ENCODE measurements at places on chromosomes 6 and 20.

GRCh38 chr6:158654960-158655489 is 5.2 kb downstream of the SYTL3 start:
- no peak for DNase-seq

DNA sequence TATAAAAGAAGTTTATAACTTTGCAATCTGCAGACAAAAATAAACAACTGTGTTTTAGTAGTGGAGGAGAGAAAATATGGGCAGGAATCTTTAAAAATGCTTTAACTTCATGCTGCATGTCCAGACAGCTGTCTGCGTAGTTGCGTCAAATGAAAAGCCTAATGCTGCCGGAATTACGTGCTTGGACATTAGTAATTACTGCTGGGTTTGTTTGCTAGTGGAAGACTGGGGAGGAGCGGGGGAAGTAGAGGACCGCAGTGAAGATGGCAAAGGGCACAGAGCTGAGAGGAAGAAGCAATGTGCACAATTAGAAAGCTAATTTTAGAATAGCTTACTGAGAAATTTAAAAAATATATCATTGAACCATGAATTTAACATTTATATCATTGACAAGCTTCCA is 2.4 kb downstream of the SNAP25 start:
- no peak for DNase-seq

DNA sequence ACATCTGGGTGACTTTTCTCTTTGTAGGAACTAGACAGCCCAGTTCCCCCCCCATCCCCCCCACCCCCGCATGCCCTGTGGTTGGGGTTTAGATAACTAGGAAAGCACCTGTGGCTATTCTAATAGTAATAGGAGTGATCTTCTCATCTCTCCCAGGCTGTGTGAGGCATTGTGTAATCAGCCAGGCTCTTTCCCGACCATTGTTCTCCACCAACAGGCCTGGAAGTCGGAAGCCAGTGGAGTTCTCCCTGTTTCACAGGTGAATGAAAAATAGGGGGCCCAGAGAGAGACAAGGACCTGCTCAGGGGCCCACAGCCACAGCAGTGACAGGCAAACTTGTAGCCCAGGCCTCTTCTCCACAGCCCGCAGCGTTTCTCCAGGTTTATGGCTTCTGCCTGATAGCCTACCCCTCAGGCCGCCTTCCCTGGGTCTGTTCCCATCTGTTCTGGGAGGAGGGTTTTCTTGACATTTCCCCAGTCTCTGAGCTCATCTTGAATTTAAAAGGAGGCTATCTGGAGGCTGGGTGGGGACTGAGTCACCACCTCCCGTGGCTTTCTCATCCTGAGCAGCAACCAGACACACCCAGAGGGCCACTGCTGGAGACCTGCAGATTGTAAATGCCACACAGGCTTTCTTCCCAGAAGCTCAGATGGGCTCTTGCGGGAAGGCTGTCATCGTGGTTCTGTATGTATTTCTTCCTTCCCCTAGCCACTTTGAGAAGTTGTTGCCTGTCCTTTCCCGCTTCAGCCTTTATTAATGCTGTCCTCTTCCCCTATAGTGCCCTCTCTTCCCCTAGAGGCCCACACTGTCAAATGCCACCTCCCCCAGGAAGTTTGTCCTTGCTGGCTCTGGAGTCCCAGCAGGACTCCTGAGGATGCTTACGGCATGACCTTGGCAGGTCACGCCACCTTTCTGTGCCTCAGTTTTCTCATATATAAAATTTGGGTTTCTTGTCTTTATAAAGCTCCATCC is 75.9 kb upstream of the MYL9 start:
- no peak for DNase-seq

GRCh38 chr6:117493470-117493869 is 11.0 kb downstream of the DCBLD1 start:
- no peak for DNase-seq

GRCh38 chr20:5848711-5849505 is 98.7 kb downstream of the SHLD1 start:
- DNase-seq = no peak

DNA sequence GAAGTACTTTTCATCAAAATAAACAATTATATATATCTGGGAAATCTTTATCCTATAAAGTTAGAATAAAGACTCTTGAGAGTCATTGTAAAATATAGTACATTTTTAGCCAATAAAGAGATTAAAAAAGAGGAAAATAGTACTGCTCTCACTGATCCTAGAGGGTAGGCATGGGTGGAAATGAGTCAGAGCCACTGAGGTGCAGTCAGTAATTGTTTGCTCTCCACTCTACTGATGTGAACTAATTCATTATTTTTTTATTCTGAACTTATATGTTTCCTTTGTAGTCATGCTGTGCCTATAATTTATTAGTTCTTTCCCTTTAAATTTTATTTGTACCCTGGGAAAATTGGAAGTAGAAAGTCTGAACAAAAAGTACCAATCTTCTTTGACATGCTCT is 1359.4 kb upstream of the GJE1 start:
- DNase-seq = no peak

- DNase-seq = no peak
Observed at GRCh38 chr20:41004531-41005360, 23.9 kb upstream of the TOP1 start.

DNA sequence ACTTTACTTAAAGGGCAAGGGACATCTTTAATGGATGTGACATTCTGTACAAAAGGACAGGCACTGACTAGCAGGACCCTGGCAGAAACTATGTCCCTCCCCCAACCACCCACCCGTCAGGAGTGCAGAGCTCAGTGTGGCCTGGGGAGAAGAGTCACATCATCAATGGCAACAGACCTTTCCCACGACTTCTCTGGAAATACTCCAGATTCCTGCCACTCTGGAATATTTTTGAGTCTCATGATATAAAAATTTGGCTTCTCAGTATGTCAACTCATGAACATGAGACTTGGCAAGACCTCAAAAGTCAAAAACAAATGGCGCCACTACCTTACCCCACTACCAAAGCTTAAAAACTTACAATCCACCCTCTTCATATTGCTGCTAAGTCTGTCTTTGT is 118.3 kb downstream of the SLC23A2 start:
- DNase-seq = no peak

- no peak for DNase-seq
Observed at GRCh38 chr6:166167801-166168615, at the start of gene TBXT. TSS of gene TBXT (minus strand) at chr6:166167851. CDS start at chr6:166167591, 260 bp downstream.

DNA sequence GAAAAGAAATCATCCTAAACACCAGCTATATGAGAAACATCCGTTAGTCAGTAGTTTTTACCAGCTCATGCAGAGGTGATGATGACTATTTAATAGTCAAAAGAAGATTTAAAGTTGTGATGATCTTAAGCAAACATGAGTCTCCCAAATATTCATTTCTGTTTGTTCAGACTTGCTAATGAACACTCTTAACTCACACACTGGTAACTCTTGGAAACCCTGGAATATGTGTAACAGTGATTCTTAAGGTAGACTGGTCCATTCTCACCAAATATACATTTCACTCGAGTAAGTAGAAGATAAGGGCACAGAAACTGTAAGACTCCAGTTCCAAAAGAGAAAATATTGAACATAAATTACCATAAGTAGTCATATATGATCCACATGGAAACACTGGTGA is 29.1 kb downstream of the RSPO3 start:
- no peak for DNase-seq

DNA sequence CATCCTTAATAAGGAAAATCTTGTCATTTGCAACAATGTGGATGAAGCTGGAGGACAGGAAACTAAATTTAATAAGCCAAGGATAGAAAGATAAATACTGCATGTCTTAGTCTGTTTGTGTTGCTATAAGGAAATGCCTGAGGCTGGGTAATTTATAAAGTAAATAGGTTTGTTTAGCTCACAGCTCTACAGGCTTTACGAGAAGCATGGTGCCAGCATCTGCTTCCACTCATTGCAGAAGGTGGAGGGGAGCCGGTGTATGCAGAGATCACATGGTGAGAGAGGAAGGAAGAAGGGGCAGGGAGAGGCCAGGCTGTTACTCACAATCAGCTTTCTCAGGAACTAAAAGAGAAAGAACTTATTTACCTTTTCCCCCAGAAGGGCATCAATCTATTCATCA is 118.9 kb upstream of the SMLR1 start:
- DNase-seq = no peak

- no peak for DNase-seq
Observed at GRCh38 chr6:92589996-92590395, 829.4 kb downstream of the EPHA7 start.

DNA sequence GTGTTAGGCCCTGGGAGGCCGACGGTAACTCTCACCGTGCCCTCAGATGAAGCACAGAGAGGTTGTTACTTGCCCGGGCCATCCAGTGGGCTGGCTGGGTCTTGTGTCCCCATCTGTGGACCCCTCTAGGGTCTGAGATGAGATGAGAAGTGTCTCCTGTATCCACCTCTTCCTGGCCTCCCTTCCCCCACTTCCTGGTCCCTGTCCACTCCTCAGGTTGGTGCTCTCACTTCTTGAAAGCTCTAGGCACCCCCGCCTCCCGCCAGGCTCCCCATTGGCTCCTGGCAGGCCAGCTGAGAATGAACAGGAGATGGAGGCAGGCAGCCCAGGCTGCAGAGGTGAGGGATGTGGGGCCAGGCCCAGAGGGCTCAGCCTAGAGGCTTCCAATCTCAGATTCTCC is 1.5 kb downstream of the MMP24OS start:
- no peak for DNase-seq

DNA sequence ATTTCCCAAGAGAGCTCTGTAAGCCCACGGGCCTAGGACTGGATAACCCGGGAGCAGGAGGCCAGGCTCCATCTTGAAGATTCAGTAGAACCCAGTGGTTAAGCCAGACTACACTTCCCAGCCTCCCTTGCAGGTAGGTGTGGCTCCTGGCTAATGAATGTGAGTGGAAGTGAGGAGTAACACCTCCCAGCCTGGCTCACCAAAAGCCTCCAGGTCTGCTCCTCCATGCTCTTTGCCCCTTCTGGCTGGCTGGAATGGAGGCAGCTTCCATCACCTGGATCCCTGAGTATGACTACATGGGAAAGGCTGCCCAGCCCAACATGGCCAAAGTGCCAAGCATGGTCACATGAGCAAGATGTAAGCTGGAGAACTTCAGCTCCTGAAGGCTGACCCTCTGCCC is 9.7 kb downstream of the LRRN4 start:
- DNase-seq = no peak

DNA sequence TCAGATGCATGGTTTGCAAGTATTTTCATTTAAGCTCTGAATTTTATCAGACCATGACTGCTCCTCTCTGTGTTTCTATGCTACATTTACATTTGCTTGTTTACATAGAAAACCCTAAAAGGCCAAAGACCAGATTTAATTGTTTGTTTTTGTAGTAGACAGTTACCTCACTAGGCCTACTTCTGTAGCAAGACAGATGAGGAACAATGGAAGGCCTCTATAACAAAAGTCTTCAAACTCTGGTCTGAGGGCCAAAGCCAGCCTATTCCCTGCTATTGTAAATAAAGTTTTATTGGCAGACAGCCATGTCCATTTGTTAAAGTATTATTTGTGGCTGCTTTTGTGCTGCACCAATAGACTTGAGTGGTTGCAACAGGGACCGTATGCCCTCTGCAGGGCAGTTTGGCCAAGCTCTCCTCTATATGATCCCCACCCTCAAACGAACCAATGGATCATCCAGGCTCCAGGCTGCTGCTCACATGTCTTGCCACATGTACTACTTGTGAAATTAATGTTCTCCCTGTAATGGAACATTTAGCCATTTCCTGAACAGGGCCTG is 182.0 kb downstream of the DOK5 start:
- DNase-seq = no peak

GRCh38 chr20:19838468-19838867 is 80.4 kb downstream of the RIN2 start:
- no peak for DNase-seq

DNA sequence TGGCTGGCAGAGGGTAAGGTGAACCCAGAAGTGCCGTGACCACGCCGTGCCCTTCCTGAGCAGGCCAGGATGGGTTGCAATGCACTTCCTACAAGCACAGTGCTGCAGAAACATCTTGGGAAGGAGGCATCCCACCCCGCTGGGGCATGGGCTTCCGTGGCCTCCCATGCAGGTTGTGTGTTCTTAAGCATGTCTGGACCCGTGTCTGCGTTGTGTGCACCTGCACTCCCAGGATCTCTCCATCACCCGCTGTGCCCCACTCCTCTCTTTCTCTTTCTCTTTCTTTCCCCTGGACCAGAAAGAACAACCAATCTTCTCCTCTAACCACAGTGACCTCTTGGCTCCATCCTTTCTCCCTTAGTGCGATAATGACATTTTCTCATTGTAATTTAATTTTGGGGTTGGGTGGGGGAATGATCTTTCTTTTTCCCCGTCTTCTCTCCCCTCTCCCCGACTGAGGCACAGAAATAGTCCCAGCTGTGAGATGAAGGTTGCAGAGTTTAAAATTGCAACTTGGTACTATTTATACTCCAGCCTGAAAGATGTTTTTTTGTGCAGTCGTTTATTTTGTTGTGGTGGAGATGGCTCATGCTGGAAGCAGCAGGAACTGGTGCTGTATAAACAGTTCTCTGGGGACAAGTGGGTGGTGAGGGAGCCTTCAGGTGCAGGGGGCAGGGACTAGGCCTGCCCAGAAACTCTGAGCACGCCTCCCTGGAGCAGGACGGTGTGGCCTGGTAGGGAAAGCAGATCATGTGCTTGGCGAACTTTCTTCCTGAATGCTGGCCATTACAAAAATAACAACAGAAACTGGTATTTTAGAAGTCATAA is 20.5 kb downstream of the BCAS4 start:
- DNase-seq = no peak

DNA sequence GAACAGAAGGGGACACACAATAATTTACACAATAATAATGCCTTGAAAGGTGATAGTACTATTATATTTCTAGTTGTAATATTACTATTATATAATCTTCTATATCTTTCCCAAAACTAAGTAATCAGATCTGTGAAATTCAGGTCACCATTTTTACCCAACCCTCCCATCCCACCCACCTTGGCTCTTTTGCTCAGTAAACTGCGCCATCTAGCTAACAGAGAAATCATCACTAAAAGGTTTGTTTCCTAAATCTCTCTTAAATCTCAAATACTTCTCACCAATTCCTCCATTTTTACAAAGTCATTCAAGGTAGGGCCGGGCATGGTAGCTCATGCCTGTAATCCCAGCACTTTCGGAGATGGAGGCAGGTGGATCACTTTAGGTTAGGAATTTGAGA is 83.4 kb downstream of the CDK19 start:
- no peak for DNase-seq
